A549 (cell line): ENCODE measurements at places on chromosomes 2 and 18.
A peak's percentile ranks its signal among the peaks of the same experiment; 100 is the strongest.

DNA sequence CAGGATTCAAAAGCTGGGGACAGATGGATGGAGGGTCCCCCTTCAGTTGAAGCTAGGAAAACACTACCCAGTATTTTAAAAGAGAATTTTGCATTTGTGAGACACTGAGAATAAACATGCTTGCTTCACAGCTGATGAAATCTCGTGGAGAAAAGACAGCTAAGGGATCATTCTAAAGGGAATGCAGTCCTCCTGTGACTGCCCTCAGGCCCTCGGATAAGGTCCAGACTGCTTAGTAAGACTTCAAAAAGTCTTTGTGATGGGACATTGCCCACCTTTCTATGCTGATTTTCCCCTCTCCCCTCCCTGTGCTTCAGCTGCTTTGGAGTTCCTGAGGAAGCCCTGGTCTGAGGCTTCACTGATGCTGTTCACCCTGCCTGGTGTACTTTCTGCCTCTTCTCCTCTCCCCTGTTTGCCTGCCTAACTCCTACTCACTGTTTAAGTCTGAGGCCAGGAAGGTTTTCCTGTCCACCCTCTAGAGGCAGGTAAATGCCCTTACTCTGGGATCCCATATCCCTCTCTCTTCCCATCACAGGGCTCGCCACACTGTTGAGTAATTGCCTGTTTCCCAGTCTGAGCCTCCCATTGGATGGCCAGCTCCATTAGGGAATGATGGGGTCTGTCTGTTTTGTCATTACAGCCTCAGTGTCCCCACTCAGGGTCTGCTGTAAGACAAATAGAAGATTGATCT is 26.6 kb downstream of the POLE4 start:
- DNase-seq: no peak

DNA sequence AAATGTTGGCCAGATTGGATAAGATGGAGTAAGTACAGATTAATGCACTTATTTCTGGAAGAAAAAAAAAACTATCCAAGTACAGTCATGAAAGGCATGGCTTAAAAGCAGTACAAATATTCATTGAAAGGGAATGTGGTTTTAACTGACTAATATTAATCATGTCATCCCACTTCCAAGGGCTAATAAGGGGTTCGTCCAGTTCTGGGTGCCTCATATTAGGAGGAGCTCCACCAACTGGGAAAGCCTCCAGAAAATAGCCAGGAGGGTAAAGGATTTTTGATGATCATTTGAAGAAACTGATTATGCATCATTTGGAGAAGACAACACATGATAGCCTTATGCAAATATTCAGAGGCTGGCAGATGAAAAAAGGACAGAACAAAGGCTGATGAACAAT is 115.2 kb upstream of the ARL5A start:
- no peak for DNase-seq

- DNase-seq: no peak
Observed at GRCh38 chr2:45855374-45855773, 203.9 kb downstream of the PRKCE start.

DNA sequence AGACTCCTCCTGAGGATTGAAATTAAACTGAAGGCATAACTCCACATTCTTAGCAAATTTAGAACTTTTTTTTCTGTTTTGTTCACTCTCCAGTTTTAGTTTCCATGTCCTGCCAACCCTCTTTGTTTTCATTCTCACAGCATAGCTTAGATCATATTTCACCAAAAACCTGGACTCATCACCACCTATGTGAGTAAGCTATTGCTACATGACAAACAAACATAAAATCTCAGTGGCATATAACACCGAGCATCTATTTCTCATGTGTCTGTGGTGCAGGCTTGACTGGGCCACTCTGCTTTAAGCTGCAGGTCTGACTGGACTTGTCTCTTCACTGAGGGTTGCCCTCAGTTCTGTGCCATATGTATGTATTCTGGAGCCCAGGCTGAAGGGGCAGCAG is 385.2 kb downstream of the ARHGAP15 start:
- DNase-seq: no peak

GRCh38 chr2:162343492-162343823 is 474 bp upstream of the GCA start:
- no peak for DNase-seq

DNA sequence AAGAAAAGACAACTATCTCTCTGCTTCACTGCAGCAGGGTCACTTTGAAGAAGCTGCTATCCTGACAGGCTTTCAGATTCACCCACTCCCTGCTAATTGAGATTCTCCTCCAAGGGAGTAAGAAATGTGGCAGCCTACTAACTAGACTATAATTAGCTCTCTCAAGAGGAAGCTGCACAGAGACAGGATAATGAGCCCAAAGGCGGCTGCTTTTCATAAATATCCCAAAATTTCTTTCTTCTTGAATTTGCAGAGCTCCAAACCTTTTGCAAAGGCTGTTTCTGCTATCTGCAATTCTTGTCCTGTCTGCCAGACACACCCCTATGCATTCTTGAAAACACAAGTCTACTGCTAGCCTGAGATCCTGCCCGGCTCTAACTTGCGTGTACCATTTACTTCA is 54.0 kb upstream of the RNU4ATAC start:
- no peak for DNase-seq

DNA sequence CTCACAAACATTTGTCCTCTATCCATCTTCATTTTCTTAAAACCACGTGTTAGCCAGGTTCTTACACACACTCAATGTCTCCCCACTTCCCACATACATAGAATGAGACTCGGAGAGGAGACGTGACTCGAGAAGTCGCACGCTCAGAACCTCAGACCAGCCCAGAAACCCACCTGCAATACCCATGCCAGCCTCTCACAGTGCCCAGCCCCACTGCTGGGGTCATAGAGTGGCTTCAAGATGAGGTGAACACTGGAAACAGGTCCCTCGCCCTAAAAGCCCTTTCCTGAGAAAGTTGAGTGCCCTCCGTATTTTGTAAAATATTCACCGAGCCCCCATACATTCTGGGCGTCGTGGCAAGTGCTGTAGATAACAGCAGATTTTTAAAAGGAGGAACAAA is 487.4 kb downstream of the EIPR1 start:
- DNase-seq: no peak

GRCh38 chr18:32301976-32302743 is 112.3 kb downstream of the MEP1B start:
- peak; percentile 36 for DNase-seq

GRCh38 chr2:143994961-143995360 is 525.0 kb downstream of the ZEB2 start:
- no peak for DNase-seq

- peak; percentile 11 for DNase-seq
Observed at GRCh38 chr2:95122197-95122551, 566 bp upstream of the MRPS5 start.

DNA sequence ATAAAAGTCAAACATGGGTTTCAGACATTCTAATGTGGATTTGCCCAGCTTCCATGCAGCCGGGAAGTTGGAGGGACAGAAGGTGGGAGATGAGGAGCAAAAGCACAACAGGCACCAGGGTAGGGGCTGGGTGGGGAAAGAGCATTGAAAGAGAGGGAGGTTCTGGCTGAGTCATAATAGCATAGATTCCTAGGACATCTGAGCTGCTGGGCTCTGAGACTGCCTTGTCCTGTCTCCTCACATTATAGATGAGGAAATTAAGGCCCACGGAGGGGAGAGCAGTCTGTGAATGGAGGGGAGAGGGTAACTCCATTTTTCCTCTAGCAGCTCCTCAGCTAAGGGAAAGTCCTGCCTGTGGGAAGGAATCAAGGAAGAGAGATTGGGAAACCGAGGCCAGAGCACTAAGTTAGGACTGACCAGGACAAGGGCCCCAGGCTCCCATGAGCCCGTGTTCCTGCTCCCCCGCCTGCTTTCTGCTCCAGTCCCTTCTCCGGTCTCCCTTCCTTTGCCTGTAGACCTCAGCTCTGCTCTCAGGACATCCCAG is 26.2 kb downstream of the SH2D6 start:
- no peak for DNase-seq

GRCh38 chr2:136858656-136859055 is 93.3 kb downstream of the THSD7B start:
- no peak for DNase-seq

DNA sequence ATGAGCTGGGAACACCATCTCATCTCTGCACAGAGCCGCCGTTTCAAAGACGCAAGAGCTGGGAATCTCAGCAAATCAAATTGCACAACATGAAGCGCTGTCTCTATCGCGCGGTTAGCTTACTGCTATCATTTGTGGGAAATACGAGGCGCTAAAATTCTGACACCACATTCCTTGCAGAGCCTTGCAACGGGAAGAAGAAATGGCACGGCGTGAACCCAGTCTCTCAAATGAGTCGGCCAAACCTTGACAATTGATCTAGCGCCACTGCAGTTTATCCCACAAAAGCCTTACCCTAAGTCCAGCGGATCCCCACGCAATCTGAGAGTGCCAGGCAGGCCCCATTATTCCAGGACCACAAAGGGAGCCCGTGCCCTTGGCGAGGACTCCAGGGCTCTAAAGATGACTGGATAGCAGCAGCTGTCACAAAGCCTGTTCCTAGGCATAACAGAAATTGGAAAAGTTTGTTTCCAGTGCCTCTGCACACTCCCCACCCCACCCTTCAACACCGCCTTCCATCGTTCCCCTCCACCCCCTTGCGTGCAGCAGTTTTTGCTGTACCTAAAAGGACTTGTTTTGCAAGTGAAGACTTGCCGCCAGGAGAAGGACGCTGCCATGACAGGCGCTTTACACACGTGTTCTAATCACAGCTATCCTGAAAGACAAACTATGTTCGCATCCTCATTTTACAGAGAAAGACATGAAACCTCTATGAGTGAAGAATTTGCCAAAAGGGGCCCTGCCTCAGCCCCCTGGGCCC is 252.4 kb downstream of the EIPR1 start:
- no peak for DNase-seq

DNA sequence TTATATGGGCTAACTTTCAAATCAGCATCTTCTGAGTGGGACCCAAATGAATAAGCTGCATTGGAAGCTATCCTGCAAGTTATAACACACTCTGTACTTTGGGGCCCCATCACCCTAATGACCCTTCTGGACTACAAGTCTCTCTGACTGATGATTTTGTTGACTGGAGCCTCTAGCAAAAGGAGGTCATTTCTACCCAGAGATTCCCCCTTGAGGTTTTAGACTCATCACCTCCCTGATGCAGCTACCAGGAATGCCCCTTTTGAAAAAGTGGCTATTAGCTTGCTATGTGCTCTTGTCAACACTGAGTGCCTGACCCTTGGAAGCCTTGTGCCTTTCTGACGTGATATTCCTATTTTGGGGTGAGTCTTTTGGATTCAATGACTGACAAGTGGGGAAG is 54.5 kb upstream of the NEMP2 start:
- DNase-seq: no peak

- no peak for DNase-seq
Observed at GRCh38 chr2:7009207-7009911, 92.1 kb downstream of the RNF144A start.

DNA sequence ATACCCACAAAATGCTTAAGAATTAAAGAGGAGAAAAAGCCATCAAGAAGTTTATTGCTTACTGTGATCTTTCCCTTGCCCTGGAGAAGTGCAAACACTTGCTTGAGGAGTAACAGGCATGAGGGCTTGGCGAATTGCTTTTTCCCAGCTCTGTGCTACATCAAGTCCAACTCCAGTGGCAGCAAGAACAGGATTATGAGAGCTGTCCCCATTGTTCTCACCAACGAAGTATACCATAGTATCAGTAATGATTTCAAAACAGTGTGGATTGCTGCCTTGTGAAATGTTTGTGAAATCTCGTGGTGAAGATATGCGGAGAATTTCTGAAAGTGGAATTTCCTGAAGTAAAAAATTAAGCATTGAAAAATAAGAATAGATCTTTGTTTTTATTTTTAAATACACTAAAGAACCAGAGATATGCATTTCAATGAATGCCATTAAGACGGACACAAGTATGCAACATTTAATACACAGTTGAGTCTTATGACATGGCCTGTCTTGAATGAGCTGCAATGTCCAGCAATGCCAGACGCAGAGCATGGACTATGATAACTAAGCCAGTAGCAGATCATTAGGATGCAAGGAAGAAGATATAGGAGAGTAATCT is 43.0 kb downstream of the NDUFAF7 start:
- DNase-seq: no peak

GRCh38 chr2:212540341-212540740 is 1.7 kb upstream of the ERBB4 start:
- DNase-seq: no peak

DNA sequence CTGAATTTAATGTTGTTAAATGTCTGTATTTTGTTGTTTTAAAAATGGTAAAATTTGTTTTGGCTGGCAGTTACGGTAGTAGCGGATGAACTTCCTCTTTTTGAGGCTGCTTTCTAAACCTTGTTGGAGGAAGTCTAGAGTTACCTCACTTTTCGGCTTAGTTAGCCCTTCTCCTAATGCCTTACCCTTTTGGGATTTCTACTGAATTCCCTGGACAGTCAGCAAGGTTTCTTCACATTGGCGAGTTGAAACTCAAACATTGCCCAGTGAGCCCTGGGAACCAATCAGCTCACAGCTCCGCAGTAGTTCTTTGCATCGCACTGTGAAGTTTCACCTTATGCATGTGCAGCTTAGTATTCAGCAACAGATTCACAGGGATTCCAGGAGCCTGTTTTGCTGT is 55.2 kb downstream of the TMEM247 start:
- DNase-seq: no peak

GRCh38 chr2:135997380-135997779 is 12.0 kb upstream of the DARS1 start:
- DNase-seq: no peak

DNA sequence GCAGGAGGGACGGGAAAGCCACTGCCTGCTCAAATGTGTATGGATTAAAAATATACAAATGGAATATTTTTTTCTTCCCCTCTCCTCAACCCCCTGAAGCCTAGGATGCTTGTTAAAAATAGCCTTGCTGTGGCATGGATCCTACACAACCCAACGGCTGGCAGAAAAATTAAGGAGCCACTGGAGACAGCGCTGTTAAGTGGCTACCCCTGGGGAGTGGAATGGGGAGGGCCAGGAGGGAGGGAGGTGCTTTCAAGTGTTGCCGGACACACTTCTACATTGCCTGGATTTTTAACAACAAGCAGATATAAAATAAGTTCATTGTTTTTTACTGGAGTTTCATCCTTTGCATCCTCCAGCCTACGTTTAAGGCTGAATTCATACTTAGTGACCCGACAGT is 66.6 kb downstream of the ZBTB7C start:
- DNase-seq: no peak

- DNase-seq: no peak
Observed at GRCh38 chr2:70073493-70073892, 13.8 kb upstream of the PCBP1 start.

DNA sequence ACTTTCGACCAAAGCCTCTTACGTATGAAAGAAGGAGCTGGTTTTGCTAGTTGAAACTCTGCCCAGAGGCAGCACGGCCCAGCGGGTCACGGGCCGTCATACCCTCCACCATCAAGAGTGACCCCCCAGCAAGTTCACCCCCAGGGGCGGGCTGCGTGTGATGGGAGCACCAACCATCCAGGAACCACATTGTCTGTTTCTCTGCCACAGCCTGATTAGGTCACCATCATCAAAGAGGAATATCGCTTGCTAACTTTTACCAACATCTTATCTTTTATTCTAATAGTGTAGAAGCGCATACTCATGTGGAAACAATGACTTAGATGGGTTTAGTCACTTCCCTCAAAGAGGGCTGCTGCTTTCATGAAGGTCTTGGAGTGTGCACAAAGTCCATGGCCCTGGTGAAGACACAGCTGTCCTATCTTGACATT is 116.6 kb upstream of the SMIM21 start:
- no peak for DNase-seq

- DNase-seq: peak; percentile 92
Observed at GRCh38 chr2:181790716-181791649, 100.5 kb upstream of the ITPRID2 start.
